ENCODE measurements at places on chromosomes 13 and 19.
A peak's percentile ranks its signal among the peaks of the same experiment; 100 is the strongest.

DNA sequence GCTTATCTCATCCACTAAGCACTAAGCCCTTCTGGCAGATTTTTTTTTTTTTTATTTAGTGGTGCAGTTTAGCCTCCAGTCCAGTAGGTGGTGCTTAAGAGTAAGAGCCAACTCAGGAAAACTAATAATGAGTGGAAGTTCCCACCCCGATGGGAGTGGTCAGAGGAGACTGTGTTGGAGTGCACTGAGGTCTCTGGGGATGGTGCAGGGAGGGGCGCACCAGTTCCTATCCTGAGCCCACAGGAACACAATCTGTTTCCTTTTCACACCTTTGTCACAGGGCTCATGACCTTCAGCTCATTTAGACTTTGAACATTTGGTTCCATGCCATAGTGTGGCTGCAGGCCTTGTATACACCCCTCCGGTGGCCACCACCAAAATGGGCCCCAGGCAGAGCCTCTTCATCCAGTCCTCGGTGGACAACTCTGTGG is 367.4 kb downstream of the SPRY2 start:
- DNase-seq, result no peak

DNA sequence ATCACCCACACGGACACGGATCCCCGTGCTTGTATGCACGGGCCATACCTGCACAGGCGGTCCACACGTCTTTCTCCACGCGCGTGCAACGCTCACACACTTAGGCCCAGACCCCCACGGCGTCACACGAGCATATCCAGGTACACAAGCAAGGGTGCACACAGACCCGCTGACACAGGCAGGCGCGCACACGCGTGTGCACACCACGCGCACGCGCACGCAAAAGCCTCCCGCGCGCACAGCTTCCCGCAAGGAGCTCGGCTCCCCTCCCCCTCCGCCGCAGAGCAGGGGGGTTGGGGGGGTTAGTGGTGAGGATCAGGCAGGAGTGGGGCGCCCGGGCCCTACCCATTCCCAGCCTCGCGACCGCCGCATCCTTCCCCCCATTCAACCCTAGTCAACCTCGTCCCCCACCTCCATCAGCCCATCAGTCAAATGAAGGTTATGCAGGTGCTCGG is 407 bp downstream of the RAB3A start:
- DNase-seq, result peak; percentile 58

- DNase-seq, result no peak
Measured at GRCh38 chr19:49744946-49745381, 18.1 kb downstream of the TSKS start.

- no peak for DNase-seq
Measured at GRCh38 chr13:35162420-35162819, 220.3 kb downstream of the NBEA start.

DNA sequence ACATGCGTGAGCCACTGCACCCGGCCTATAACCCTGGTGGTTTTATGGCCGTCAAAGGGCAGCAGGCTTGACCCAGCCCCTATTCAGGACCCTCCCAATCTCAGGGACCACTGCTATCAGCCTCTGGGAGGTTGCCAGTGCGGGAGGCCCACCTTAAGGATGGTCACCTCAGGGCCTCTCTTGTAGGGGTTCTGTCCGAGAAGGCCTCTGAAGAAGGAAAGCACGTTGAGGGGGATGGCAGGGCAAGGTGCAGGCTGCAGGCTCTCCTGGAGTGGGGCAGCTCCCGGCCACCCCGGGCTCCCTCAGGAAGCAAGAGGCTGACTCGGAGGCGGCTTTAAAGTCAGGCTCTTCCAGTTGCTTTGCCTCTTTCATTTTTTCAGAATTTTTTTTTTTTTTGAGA is 6.0 kb upstream of the GRTP1 start:
- no peak for DNase-seq

DNA sequence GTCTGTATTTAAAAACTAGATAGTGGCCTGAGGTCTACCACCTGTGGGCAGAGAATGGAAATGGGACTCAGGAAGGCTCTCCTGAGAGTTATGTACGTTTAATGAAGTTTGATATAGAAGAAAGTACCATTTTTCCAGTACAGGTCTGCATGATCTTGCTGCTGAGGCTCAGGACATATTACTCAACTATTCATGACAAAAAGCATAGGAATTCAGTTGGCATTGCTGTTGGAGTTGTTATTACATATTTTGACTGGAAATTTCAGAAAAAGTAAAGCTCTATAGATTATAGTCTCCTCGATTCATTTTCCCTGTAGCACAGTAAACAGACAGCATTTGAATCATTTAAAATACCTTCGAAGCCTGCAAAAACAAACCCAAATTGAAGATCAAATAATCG is 469.8 kb downstream of the DCT start:
- DNase-seq, result no peak

DNA sequence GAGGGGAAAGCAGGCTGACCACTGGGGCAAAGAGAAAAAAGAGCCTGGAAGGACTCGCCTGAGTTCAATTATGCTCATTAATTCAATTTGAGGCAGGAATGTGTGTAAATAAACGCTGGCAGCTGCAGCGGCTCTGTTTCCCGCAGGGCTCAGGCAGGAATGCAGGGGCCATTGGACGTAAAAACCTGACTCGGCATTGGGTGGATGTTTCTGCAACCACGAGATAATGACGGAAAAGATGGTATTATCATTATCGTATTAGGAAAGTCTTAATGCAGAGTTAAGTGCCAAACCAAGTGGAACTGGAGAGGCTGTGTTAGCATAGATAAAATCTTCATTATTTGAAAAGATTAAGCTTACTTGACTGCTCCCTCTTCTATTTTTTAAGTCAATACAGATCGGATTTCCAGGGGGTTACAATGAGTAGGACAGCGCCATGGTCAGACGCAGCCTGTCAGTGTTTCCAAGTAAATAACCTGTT is 169.8 kb downstream of the SHISA2 start:
- no peak for DNase-seq

DNA sequence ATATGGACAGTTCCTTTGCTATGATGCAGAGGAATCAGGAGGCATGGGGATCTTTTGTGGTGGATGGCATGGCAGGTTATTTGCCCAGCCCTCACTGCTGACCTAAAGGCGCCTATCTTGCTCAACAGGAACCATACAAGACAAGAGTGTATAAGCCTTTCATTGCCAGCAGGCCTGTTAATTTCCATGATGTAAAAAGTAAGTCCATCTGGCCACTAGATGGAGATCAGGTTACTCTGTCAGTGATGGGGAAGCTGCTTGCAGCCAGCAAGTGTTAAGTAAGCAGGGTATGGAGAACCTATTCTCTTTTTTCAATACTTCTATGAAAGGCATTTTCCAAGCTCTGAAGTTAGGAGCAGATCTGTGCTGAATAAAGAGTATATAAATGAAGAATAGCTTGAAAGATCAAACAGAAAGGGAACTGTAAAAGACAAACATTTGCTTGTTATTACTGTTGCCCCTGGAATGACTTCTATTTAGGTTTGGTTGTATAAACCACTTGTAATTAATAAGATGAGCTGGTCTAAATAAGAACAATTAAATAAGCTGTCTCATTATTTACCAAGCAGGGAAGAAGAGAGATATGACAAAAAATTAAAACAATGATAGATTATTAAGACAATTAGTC is 210.9 kb downstream of the RGCC start:
- DNase-seq, result peak; percentile 60

- peak; percentile 38 for DNase-seq
Measured at GRCh38 chr13:25085125-25085742, 10.7 kb upstream of the PABPC3 start.

- no peak for DNase-seq
Measured at GRCh38 chr13:83620530-83621220, 261.6 kb downstream of the SLITRK1 start.

DNA sequence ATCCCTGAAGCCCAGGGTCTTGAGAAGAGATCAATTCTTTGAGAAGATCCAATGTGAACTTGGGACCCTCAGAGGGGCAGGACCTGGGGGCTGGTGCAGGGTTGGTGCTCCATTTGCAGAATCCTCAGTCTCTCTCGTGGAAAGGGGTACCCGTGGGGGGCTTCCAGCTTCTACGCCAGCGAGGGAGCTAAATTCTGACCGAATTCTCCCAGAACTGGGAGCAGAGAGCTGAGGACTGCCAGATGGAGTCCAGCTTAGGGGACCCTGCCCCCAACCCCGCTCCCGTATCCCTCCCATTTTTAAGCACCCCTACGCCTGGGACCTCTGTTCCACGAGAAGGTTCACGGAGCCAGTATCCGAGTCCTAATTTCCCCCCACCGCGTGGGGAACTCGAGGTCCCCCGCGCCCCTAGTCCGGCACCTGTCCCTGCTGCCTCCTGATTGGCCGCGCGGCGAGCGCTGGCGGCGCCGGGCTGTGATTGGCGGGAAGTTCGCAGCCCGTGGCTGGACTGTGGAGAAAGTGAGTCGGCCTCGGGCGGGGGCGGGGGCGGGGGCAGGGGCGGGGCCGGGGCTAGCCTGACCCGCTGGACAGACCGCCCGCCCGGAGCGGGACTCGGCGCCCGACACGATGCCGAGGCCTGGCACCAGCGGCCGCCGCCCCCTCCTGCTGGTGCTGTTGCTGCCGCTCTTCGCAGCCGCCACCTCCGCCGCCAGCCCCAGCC is 4.4 kb upstream of the LTBP4 start:
- DNase-seq, result no peak

GRCh38 chr13:67917291-67917987 is 687.3 kb upstream of the PCDH9 start:
- no peak for DNase-seq

- DNase-seq, result peak; percentile 93
Measured at GRCh38 chr19:56111601-56112312, 9.3 kb downstream of the ZNF787 start.

- DNase-seq, result no peak
Measured at GRCh38 chr13:98228661-98229341, 51.7 kb upstream of the RNF113B start.

DNA sequence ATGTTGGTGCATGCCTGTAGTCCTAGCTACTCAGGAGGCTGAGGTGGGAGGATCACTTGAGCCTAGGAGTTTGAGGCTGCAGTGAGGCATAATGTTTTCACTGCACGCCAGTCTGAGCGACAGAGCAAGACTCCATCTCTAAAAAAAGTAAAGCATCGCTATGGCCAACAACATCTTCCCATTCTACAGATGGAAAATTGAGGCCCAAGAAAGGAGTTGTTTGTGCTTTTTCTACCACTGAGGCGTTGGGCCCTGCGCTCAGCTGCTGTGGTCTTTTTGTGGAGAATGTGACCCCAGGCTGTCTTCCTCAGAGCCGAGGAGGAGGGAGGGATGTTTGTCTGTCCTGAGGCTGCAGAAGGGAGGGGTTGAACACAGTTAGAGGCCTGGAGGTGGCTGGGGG is 485 bp upstream of the C5AR2 start:
- DNase-seq, result no peak

DNA sequence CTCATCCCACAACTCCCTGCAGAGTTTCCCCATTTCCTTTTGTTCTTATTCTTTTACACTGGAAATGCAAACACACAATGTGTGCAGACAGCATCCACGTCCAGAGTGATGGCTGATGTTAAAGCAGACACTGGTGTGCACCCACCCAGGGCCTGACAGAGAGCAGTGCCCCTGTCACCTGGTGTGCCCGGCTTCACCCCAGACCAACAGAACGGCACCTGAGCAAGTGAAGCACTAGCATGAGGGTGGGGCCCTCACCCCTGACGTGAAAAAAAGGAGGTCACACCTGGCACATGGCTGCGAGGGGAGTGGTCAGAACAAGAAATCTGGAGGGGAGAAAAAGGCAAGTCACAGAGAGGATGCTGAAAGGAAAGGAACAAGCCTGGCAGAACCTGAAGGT is 12.3 kb downstream of the ZNF575 start:
- no peak for DNase-seq

GRCh38 chr13:103066781-103067345 is 646 bp upstream of the SLC10A2 start:
- DNase-seq, result no peak

- no peak for DNase-seq
Measured at GRCh38 chr13:111626371-111627305, 306.2 kb downstream of the TEX29 start.

All from RPMI8226 (cell line).